H54 (cell line): ENCODE measurements at places on chromosomes 13 and 19.
A peak's percentile ranks its signal among the peaks of the same experiment; 100 is the strongest.

DNA sequence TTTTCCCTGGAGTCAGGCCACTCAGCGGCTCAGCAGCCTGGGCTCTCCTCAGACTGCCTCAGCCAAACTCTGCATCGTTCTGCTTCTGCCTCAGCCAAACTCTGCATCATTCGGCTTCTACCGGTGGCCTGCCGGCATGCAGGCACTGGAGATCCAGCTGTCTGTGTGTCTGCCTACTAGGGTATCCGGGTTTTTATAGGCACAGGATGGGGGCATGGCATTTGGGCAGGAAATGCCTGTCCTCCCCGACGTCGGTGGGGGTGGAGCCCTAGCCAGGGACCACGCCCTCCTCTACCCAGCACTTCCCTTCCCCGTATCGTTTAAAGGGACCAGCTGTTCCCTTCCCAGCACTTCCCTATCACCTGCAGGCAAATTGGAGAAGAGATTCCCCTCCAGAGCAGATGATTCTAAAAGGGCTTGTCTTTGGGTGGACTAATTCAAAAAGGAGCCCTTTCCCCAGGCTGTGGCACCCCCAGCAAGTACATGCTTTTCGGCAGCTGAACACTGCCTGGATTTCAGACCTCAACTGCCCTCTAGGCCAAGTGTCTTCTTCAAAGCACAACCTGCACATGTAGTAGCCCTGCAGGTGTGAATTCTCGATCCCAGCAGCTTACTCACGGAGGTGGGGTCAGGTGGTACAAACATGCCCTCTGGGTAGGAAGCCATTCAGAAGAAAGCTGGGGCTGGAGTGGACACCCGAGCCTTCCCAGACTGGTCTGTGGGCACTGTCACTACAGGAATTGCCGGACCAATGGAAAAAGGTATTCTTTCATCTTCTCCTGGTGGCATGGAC is 25.4 kb upstream of the GPR12 start:
- DNase-seq = no peak

- DNase-seq = no peak
These were observed 12.6 kb downstream of the ZSCAN5A start for GRCh38 chr19:56301886-56302620.

- DNase-seq = no peak
These were observed 347.8 kb downstream of the MZT1 start for GRCh38 chr13:72379581-72379980.

DNA sequence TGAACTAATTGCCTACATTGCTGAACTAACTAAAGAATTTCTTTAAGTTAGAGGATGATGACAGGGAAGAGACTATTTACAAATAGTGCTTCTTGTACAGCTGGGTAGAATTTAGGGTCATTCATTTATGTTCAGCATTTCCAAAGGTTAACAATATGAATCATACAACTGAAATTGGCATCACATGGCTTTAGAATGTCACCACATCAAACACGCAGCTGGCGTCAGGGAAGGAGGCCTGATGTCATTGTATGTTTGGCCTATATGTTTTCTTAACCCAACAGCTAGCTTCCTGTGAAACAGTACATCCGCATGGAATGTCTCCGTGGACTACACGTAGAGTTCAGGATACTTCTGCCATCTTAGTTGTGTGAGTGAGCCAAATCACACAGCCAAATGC is 99.0 kb upstream of the TNFSF11 start:
- no peak for DNase-seq

GRCh38 chr13:42680748-42681147 is 100.6 kb upstream of the FAM216B start:
- DNase-seq = no peak

DNA sequence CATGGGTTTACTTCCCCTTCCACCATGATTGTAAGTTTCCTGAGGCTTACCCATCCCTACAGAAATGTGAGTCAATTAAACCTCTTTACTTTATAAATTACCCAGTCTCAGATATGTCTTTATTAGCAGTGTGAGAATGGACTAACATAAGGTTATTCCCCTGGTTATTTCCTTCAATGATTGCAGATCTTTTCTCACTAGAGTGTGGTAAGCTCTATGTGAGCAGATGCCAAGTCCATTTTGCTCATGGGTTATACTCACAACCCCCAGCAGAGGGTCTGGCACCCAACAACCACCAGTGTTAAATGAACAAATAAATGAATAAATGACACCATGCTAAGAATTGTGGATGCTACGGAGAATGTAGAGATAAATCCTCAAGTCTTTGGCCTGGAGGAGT is 472.8 kb downstream of the LIG4 start:
- DNase-seq = no peak

- DNase-seq = no peak
These were observed 262.7 kb downstream of the DNAJC15 start for GRCh38 chr13:43285933-43286597.

GRCh38 chr13:56396318-56396717 is 744.4 kb upstream of the PRR20A start:
- DNase-seq = no peak

- DNase-seq = no peak
These were observed 5.6 kb downstream of the PNKP start for GRCh38 chr19:49861541-49862378.

DNA sequence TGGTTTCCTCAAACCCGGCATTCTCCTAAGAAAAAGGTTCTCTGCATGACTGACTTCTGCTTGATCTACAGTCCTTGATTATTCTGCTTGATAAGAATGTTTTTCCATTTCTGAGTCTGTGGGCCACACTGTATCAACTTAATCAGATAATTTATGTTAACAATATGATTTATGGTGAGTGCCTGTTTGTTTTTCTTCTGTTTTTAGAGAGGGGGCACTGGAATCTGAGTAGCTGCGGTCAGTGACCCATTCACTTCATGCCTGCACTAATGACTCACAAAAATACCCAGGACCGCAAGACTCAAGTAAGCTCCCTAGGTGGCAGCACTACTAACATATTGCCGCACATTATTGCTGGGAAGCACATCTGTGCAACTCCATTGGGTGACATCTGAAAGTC is 542.3 kb upstream of the ATXN8OS start:
- peak; percentile 20 for DNase-seq

GRCh38 chr19:41373993-41374392 is 2.3 kb upstream of the TMEM91 start:
- DNase-seq = peak; percentile 91

GRCh38 chr13:37001921-37002250 is 1.3 kb downstream of the EXOSC8 start:
- DNase-seq = no peak

DNA sequence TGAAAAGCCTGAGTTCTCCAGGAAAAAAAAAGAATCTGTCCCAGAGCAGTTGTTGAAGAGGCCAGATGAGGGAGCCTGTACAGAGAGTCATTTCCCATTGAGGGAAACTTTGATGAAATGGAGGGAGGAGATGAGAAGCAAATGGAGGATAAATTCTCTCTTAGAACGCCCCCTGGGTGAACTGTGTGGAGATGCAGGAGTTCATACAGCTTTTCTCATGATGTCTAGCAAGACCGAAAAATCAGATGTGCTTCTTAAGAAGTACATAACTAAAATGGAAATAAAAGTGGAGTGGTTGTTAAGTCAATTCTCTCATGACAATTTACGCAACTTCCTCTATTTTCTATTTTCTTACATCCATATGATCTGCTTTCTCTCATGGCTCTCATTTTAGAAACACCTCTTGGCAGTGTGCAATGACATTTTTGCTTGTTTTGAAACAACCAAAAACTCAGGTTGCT is 1263.1 kb downstream of the PCDH9 start:
- peak; percentile 15 for DNase-seq

- DNase-seq = no peak
These were observed 224.1 kb downstream of the FGF9 start for GRCh38 chr13:21894703-21895699.

DNA sequence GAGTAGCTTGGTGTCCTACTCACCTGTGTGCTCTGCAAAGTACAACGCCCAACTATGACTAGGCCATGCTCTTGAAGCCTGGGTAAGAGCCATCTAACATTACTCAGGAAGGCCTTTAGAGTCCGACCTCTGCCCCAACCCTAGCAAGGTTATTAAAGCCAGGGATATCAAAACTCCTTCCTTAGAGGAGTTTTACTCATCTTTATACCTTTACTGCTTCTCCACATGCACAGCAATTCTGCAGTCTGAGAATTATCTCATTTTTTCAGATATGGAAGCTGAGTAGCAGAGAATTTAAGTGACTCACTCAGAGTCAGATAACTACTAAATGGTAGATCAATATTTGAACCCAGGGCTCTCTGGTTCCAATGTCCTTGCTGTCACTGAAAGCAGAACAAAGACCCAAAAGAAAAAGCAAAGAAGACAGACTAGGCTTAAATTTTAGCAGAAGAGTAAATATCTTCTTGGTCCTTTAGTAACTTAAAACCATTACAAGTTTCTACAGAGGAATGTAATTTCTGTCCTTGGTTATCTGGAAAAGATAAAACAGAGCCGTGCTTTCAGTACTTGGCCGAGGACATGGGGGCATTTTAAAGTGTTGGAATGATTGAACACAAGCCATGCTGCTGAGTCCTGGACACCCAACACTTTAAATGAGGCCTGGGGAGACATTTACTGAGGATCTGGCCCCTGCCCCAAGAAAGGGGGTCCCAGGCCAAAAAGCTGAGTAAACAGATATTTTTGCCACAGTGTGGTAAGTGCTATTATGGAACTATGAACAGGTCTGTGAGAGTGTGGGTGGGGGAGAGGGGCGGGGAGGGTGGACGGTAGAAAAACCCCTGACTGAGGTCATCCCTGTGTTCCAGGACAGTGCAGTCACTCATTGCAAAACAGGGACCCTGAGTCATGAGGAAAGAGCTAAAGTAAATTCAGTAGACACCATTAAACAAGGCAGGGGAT is 18.4 kb upstream of the KPNA3 start:
- no peak for DNase-seq

GRCh38 chr19:50501186-50501567 is 9.8 kb downstream of the JOSD2 start:
- no peak for DNase-seq

DNA sequence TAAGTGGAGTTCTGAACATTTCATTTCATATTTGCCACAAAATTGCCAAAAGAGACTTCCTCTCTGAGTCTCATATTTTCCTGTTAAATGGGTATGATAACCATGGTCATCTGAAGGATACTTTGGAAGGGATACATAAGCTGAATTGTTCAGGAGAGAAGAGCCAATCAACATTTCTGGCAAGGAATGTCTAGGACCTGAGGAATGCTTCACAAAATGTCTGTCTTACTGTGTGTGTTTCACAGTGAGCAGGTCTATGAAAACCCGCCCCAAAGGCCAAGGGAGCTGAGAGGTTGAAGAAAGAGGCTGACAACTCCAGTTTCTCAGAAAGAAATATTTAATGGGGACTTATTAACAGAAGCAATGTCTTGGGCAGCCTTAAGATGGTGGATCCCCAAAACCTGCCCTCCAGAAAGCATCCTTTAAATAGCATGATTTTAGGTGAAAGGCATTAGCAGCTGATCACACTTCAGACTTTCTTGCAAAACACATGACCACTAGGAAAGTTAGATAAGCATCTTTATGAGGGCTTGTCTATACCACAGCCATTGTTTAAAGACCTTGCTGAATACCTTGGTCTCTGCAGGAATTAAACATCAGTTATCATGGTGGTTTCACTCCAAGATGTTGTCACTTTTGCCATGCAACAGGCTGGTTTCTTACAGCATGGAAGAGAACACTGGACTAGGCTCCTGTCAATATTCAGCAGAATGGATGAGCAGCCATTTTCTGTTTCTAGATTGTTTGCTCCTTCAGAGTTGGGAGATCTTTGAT is 78.9 kb downstream of the TNFSF11 start:
- DNase-seq = no peak

DNA sequence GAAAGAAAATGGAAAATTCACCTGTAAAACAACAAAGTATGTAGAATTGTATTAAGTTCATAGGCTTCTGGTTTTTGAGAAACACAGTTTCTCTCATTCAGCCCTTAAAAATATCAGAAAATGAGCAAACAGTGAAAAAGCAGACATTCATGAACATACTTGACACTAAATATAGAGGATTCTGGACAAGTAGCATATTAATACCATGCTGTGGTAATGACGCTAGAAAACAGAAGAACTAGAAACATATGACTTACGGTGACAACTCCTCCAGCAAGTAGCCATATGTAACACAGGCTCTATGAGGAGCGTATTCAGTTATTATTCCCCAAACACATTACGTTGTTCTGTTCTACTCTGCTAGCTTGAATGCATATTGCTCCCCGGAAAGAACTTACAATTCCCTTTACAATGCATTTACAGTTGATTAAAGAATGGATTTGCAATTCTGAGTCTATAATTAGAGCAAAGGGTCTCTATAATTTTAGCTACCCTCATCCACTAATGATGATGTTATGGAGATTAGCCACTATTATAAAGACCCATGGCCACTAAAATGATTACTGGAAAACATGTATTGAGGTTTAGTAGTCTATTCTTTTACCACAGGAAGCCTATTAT is 672.1 kb downstream of the EFNB2 start:
- DNase-seq = no peak

GRCh38 chr13:20940083-20940482 is 37.5 kb upstream of the XPO4 start:
- DNase-seq = no peak

GRCh38 chr13:48210178-48210577 is 22.8 kb upstream of the ITM2B start:
- DNase-seq = no peak

GRCh38 chr19:9966448-9966847 is 30.1 kb upstream of the OLFM2 start:
- DNase-seq = no peak

DNA sequence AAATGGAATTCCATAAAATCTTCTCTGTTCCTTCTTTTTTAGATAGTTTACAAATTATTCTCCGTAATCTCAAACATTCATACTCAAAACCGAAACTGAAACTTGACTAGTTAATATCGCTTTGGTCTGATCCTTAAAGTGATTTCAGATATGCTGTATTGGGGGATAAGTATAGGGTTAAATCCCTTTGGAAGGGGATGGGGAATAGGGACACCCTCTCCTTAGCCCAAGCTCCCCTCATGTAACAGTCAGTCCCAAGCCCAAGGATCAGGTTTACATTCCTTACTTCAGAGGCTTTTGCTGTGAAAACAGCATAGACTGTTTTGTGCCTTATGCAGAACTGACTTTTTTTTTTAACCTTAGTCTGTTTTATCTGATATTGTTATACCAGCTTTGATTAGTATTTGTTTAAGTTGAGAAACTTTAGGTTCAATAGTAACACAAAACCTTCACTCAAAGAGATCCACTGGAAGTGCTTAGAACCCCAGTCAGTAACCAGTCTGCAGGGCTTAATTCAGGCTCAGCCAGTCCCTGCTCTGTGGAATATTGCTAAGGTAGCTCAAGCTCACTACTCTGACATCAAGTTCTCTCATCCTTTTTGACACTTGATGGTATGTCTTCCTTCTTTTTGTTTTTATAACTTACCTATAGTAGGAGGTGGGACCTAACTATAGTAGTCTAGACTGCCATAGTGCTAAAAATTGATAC is 10.5 kb downstream of the CDADC1 start:
- DNase-seq = no peak

- DNase-seq = no peak
These were observed 40.2 kb upstream of the GPR183 start for GRCh38 chr13:99347335-99347878.
